ENCODE measurements at places on chromosomes 2 and 18.

DNA sequence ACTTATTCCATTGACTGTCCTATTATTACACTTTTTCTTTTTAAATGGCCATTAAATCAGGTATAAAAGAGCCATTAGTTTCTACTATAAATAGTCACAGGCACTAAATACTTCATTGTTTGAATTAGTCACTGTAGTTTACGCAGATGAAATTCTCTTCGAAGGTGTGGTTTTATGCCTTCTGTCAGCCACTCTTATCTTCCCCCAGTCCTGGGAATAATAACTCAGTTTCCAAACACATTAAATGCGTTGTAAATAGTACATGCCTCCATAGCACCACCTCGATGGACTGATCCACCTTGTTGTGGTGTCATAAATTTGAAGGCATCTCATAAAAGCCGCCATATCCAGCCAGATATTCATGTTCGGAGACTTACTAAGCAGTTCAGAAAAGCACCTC is 72.1 kb upstream of the PARD3B start:
- no peak for DNase-seq

GRCh38 chr2:72150157-72150860 is 2.6 kb upstream of the CYP26B1 start:
- DNase-seq, result peak; percentile 80

DNA sequence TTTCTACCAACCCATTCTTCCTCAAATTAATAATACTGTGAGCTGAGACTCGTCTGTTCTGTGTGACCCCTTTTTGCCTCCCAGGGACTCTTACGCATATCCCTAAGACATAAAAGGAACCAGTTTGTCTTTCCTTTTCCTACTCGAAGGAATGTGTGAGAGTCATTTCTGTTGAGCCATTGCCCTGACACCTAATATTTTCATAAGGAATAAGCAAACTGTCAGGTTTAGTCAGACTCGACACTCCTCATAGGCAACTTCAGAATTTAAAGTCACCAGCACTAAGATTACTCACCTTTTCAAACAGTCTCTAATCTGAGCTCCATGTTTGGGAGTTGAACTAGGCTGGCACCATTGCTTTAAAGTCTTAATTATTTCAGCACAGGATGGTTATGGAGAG is 305.5 kb downstream of the IKZF2 start:
- no peak for DNase-seq

GRCh38 chr2:157443090-157443489 is 799 bp downstream of the CYTIP start:
- no peak for DNase-seq

DNA sequence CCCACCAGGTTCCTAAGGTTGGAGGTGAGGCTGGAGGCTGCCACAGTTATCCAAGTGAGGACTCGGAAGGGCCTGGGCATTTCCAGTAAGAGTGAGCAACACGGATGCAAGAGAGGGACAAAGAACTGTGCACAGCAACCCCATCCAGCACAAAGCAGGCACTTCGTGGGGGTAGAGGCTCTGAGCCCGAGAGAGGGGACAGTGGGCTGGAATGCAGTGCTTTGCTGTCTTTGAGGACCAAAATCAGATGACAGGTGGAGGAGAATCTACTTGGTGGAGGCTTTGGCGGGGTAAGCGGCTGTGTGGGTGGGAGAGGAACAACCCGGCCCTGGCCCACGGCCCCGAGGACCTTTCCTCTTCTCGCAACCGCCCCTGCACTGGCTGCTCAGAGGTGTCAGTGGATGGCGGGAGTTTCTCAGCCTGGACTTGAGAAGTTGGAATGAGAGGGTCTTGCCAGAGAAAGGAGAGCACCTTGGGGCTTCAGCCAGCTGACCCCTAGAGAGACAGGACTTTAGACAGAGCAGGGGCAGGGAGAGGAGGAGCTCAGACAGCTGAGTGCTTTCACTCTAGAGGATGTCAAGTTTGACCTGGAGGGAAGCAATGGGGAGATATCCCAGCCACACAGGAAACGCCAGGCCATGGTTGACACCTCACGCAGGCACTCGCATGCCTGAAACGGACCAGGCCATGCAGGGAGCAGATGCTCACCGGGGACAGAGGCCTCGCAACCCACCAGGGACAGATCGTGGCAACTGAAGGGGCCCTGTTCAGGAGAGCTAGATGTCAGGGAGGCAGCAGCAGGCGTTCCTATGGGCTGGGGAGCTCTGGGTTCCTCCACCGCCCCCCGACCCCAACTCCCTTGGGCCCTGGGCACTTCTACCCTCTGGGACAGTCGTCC is 11.6 kb downstream of the RAMP1 start:
- DNase-seq, result peak; percentile 15

DNA sequence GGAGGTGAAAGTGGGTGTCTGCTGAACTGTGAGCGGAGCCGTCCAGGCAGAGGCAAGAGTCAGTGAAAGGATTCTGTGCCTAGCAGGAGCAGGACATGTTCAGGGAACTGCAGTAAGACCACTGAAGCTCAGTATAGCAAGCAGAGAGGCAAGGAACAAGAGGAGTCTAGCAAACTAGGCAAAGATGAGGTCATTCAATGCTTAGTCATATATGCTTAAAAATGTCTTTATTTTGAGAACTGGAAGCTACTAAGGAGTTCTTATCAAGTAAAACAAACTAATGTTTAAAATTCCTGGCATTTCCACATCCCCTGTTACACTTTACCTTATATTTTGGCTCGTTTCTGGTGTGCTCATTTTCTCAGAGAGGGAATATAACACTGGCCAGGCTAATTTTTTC is 913.4 kb downstream of the CBLN2 start:
- no peak for DNase-seq

DNA sequence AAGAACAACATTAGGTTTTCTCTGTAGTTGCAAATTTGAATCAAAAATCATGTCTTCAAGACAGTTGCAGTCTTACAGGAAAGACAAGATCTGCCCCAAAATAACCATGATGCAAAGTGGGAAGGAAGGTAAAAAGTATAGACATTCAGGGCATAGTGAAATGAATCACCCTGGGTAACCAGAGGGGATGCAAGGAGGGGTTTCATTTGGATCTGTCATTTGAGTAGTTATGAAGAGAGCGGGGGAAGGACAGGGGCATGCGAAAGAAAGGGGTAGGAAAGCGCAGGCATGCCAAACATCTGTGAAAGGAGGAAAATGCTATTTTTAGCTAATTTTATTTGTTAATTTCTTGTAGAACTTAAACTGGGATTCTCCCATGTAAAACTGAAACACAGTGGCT is 219.1 kb upstream of the BOD1L2 start:
- DNase-seq, result no peak

- no peak for DNase-seq
These were observed 16.4 kb upstream of the MSH2 start for GRCh38 chr2:47386551-47386950.

- peak; percentile 73 for DNase-seq
These were observed 9.2 kb downstream of the PTMA start for GRCh38 chr2:231717281-231718171.

GRCh38 chr2:225074919-225075681 is 32.8 kb upstream of the DOCK10 start:
- DNase-seq, result no peak

GRCh38 chr2:128727404-128727803 is 408.7 kb upstream of the HS6ST1 start:
- no peak for DNase-seq

- no peak for DNase-seq
These were observed 64.8 kb upstream of the EML6 start for GRCh38 chr2:54658564-54659071.

GRCh38 chr18:74139888-74140287 is 7.7 kb downstream of the FBXO15 start:
- no peak for DNase-seq

DNA sequence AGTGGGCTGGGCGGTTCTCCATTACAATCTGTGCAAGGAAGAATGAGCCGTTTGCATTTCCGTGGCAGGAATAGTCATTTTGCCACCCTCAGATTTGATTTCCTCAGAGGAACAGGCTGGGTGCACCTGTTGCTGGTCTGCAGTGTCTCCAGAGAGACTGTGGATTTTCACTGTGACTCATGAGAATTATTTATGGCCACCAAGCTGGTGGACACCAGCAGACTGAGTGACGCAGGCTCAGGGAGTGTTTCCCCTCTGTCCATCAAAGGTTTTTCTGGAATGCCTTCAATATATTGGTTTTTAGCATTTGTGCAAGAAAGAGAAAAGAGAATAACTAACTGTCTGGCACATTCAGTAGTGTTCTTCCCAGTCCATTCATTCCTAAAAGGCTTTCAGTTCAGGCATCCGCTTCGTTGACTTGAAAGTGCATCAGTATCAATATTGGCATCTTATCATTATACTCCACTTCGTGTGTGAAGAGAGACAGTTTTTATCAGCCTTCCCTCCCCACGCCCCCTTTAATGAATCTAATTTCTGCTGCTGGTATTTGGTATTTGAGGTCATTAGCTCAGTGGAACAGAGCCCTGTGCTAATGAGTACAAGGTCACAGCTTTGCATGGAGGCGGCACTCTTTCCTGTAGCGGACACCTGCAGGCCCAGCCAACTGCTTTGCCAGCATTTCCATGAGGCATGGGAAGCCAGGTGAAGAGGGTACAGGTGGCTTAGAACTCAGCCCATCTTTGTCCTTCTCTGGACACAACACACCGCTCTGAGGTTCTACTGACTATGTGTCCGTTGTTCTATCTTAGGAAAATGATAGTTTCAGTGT is 39.9 kb downstream of the PRKCE start:
- DNase-seq, result no peak

DNA sequence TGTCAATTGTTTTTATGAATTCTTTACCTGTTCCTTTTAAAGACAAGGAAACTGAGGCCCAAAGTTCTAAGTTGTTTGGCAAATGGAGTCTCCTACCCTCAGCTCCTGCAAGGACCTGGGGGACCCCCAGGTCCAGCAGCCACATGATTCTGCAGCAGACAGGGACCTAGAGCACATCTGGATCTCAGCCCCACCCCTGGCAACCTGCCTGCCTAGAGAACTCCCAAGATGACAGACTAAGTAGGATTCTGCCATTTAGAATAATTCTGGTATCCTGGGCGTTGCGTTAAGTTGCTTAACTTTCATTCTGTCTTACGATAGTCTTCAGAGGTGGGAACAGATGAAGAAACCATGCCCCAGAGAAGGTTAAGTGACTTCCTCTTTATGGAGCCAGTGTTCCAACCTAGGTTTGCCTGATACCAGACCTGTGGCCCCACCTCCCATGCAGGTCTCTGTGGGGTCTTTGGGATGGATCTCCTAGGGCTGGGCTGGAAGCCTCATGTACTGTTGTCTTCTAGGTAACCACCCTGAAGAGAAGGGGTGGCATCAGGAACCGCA is 5.6 kb upstream of the CENPA start:
- no peak for DNase-seq

DNA sequence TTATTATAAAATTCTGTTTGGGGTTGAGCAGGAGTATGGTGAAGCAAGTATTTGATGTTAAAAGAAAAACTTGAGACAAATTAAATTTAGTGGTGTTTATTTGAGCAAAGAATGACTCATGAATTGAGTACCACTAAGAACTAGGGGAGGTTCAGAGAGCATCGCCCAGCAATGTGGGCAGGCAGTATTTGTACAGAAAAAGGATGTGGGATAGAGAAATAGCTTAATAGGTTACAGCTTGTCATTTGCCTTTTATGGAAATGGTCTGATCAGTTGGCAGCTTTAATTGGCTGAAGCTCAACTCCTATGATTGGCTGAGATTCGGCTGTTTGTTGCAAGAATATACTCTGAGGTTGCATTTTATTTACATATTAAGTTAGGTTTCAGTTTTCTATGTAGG is 68.2 kb downstream of the LRATD1 start:
- no peak for DNase-seq

DNA sequence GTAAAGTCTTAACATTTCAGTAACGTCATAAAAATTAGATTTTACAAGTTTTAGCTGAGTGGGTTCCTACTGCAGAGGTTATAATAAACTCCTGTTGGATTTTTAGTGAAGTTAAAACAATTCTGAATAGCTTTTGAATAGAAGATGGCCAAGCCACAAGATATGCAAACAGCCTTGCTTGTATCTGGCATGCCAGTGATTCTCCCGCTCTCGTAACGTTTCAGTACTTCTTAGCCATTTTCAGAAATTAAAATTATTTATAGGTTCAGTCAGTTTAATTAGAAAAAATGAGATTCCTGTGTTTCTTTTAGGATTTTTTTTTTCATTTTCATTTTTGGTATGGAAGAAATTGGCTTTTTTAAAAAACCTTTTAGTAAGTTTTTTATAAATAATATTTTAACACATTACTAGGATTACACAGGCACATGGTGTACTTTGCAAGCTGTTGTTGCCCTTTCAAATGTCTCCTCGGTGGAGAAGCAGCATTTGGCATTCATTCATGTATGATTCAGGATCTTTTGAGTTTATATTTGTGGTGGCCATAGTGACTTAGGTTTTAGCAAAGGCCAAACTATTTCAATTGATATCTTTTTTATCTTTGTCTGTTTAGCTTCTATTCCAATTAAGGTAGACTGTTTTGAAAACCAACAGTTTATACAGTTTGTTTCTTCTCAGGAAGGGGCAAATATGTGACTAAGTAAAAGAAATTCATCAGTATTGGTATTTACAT is 30.6 kb upstream of the RND3 start:
- no peak for DNase-seq

DNA sequence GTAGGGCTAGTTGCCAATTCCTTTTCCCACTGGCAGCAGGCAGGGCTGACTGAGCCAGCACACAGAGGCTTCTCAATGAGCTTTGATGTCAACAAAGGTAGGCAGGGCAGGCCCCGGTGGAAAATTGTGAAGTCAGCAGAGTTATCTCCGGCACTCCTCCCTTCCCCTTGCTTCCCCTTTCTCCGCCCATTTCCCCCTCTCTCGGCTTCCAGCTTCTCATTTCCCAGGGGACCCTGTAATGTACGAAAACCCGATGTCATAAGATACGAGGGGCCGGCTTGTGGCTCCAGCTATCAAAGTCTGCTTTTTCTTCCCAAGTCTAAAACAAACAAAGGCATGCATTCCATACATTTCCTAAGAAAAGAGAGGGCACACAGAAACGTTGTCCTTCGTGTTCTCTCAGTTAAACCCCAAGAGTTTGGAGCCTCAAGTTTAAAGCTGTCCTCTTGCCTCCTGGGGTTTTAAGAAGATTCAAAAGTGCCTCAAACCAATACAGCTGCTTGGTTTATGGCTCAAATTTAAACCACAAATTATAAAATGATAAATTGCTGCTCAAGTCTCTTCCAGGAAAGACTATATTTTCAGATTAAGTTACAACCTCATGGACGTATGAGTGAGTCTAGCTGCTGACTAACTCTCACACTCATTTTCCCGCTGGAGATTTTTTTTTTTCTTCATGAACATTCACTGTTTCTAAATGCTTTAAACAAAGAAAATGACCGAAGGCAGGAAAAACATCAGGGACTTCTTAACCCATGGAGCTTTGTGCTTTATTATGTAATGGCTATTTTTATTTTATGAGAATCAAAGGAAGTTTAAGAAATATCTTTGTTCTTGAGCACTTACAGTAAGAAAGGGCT is 27.2 kb upstream of the EML4 start:
- peak; percentile 61 for DNase-seq

DNA sequence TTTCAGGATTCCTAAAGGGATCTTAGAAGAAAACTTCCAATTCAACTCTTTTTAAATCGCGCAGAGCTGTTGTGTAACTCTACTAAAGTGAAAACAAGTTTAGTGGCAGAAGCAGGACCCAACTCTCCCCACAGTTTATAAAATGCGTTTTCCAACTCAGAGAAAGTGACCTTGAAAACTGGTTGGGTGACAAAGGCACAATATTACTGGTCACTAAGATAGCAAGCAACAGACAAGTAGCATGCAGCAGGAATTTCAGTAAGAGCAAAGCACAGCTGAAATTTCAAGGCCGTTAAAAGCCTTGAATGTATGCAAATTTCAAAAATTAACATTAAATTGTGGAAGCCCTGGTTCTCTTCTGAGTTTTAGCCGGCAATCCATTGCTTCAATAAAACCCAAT is 66.9 kb downstream of the STK39 start:
- DNase-seq, result no peak
